ENCODE measurements at places on chromosomes 3 and 15.

- no peak for DNase-seq
These were observed 5.4 kb downstream of the TGFBR2 start for GRCh38 chr3:30611613-30612436.

- DNase-seq: no peak
These were observed 89.0 kb upstream of the STRIT1 start for GRCh38 chr3:155382396-155383042.

DNA sequence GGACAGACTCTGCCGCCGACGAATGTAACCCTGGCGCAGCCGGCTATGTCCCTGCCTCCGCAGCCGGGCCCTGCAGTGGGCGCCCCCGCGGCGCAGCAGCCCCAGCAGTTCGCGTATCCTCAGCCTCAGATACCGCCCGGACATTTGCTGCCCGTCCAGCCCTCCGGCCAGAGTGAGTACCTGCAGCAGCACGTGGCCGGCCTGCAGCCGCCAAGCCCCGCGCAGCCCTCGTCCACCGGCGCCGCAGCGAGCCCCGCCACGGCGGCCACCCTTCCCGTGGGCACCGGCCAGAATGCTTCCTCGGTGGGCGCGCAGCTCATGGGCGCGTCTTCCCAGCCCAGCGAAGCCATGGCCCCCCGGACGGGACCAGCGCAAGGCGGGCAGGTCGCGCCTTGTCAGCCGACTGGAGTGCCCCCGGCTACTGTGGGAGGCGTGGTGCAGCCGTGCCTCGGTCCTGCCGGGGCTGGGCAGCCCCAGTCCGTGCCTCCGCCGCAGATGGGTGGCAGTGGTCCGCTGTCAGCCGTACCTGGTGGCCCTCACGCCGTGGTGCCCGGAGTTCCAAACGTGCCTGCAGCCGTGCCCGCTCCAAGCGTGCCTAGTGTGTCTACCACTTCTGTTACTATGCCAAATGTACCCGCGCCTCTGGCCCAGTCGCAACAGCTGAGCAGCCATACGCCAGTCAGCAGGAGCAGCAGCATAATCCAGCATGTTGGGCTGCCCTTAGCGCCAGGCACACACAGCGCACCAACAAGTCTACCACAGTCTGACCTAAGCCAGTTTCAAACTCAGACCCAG, 2.4 kb downstream of the TSC22D2 start:
- no peak for DNase-seq

- peak; percentile 15 for DNase-seq
These were observed 587 bp upstream of the TNK2 start for GRCh38 chr3:195908694-195909581.

- no peak for DNase-seq
These were observed 34.7 kb downstream of the CEP19 start for GRCh38 chr3:196677353-196677752.

GRCh38 chr3:96330795-96331194, 483.6 kb upstream of the EPHA6 start:
- no peak for DNase-seq

DNA sequence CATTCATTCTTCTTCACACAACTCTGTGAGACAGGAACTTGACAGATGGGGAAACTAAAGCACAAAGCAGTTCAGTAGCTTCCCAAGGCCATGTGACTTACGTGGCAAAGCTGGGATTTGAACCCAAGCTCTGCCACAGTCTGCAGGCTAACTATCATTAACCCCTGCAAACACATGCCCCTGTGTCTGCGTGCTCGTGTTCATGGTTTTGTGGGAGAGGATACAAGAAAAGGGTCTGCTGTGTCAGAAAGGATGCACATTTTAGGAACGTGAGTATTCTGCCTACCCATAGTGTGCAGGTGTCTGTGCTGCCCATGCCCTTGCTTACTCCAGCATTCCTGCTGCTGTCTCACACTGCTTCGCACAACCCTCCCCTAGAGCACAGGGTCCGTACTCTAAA, 137.0 kb downstream of the CHDH start:
- no peak for DNase-seq

DNA sequence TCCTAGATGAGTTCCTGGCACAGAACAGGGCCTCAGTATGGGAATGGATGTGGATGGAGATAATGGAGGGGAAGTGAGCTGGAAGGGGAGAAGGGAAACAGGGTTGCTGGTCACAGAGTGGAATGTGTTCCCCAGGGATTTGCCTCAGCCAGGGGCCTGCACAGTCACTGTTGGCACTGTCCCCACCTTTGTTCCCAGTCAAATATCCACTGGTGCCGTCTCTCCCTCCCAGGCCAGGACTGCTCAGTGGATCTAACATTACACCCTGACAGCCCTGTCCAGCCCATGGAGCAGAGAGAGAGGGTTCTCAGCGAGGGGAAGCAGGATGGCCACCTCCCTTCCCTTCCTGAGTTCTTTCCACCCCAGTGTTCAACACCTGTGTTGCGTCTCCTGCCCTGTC, 1.5 kb upstream of the PPP1R2 start:
- DNase-seq: no peak

- DNase-seq: no peak
These were observed 40.8 kb upstream of the PRR23E start for GRCh38 chr3:127151992-127152650.

GRCh38 chr3:118772547-118773011, 262.1 kb downstream of the IGSF11 start:
- DNase-seq: no peak

- no peak for DNase-seq
These were observed 227.7 kb upstream of the TOPAZ1 start for GRCh38 chr3:44013967-44014366.

Data from stimulated activated CD8-positive, alpha-beta memory T cell treated with anti-CD3 and anti-CD28 coated beads, Interleukin-15, amount 100 ng/mL, for 48 hours (primary cell).